ENCODE measurements at places on chromosomes 6 and 20.

GRCh38 chr20:20188647-20189046 is 136.3 kb downstream of the CFAP61 start:
- DNase-seq, result no peak

DNA sequence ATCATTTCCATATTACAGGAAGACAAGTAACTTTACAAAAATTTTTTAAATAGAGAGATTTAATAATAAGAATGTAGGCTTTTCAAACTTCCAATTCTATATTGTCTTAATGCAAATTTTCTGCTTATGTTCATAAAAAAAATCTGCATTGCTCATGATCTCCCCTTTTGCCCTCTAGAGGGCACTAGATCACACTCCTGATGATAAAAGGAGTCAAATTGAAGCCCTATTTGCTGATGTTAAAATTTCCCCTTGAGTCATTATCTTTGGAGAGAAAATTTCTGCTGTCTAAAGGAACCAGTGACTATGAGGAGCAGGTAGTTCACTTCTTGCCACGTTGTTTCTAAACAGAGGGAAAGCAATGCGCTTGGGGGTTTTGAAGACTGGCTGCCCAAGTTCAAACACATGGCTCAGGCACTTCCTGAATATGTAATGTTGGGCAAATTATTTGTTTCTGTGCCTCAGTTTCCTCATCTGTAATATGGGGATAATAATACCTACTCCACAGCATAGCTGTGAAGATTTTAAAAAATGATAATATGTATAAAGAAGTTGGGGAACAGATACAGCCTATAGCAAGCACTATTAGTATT is 874.2 kb downstream of the TFAP2A start:
- DNase-seq, result peak; percentile 25

- DNase-seq, result no peak
Observed at GRCh38 chr6:41887331-41887751, 7.8 kb downstream of the USP49 start.

- DNase-seq, result peak; percentile 41
Observed at GRCh38 chr6:71107911-71108420, 151.1 kb upstream of the B3GAT2 start.

DNA sequence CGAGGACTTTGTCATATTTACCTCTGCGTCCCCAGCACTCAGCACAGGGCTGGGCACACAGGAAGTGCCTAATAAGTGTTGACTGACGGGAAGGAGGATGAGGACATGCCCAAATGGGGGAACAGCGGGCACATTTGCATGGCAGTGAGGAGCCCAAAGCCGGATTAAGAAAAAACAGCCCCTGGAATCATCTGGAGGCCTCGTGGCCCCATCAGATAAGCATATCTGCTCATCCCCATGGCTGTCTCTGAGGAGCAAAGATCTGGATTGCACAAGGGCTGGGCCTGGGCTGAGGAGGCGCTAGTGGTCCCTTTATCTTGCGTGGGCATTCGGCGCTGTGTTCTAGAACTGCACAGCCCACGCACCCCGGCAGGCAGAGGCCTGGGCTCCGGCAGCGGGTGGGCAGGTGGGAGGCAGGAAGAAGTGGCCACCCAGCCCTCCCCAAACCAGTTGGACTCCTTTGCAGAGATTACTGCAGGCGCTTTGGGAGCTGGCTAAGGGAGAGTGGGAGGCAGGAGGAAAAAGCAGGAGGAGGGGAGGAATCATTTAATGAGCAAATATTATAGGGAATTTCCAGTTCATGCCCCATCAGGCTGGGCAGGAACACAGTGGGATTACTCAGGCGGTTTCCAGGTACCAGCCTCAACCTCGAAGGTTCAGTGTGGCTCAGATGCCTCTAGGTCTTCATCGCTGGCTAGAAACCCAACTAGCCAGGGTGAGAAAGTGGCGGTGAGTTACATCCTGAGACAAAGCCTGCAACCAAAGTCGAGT is 108.1 kb downstream of the CEBPB start:
- no peak for DNase-seq

DNA sequence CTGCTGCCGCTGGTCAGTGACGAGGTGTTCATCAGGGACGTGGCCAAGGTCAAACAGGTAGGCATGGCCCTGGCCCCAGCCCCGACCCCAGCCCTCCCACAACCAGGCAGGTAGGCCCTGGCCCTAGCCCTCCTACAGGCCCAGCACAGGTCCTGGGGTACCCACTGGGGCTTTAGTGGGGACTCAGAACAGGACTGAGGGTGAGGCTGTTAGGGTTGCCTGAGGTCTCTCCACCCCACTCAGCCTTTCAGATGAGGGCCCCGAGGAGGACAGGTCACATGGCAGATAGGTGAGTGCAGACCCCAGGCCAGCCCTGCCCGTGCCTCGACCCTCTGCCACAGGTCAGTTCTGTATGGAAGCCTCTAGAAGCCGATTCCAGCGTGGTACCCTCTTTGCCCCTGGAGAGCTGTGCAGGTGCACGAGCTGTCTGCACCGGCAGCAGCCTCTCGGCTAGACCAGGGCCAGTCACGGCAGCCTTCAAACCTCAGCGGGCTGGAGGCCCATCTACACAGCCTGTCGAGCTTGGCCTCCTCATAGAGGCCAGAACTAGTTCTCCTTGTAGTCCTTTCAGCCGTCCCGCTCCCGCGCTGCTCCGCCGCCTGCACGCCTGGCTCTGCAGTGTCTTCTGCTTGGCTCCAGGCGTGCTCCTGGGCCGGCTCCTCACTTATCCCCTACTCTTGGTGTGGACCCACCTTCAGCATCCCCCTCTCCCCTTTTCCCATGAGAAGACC is 35.5 kb downstream of the PYGB start:
- DNase-seq, result no peak

DNA sequence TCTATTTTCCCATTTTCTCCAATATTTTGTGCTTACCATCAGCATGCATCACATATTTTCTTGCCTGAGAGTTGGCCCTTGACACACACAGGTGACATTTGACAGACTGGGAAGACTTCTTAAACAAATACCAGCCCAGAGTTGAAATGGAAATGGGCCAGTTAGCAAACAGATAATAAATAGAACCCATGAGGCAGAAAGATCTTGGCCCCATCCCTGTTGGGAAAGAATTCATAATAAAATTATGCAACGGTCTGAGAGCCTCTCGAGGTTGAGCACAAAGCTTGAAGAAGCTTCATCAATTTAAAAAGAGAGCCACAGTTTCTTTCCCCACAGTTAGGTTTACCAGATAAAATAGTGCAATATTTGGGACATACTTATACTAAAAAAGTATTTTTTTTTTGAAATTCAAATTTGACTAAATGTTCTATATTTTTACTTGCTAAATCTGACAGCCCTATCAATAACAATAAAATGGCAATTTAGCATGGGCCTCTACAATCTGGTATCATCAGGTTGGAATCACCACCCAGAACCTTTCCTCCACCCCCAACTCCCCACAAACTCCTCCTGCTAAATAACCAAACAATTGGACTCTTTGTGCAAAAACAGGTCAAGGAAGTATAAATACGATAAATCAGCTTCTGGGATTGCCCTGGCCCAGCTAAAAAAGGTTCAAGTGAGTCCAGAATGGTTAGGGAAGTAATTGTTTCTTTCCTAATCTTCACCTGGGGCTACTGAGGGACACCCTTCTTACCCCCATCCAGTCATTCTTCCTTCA is 129.8 kb downstream of the CD164 start:
- DNase-seq, result no peak

DNA sequence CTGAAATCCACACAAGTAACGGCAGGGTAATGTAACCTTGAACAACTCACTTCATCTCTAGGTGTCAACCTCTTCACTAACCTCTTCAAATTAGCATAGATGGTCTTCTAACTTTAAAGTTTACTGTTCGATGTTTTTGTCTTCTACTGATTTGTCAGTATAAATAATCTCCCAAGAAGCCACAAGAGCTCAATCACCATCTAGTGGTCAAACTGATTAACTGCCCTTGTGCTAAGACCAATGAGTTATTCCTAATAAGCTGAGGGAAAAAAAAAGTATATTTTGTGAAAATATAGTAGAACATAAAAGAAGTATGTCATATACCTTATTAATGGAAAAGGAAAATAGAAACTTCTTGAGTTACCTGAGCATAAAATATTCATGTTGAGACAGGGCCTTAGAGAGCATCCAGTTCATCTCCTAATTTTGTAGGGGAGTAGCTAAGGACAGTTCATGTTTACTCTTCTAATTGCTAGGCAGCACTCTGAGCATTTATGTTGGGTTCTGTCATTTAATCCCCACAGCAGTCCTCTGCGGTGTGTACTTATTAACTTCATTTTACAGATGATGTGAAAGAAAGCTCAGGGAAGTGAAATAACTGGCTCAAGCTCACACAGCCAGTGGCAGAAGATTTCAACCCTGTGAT is 317.1 kb downstream of the ESR1 start:
- peak; percentile 1 for DNase-seq

- DNase-seq, result no peak
Observed at GRCh38 chr6:91299544-91300491, 712.9 kb upstream of the MAP3K7 start.

GRCh38 chr6:83605517-83605916 is 93.2 kb downstream of the PRSS35 start:
- no peak for DNase-seq

DNA sequence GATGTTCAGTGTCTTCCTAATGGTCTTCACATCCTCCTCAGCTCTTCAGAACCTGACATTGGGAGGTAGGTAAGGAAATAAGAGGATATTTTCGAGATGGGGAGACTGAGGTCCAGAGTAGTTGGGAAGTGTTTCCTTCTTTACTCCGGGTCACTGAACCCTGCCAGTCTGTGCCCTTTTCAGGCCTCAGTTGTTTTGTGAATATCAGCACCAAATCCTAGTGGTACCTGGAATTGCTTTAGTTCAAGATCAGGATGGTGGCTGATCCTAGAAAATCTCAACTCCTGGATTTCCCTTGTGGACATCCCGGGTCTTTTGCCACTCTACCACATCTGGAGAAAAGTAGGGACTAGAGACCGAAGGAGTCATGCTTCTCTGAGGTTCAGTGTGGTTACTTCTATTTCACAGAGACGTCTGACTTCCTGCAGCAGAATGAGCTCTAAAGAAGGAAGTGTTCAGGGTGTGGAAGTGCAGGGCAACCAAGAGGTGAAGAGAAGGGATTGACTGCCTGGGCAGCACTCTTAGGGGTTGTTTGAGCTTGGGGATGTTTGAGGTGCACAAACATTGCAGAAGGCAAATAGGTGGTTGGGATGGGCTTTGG is 995 bp downstream of the STK4 start:
- DNase-seq, result no peak

- no peak for DNase-seq
Observed at GRCh38 chr6:47235964-47236760, 73.5 kb downstream of the TNFRSF21 start.

GRCh38 chr6:836276-836853 is 143.4 kb upstream of the EXOC2 start:
- no peak for DNase-seq

DNA sequence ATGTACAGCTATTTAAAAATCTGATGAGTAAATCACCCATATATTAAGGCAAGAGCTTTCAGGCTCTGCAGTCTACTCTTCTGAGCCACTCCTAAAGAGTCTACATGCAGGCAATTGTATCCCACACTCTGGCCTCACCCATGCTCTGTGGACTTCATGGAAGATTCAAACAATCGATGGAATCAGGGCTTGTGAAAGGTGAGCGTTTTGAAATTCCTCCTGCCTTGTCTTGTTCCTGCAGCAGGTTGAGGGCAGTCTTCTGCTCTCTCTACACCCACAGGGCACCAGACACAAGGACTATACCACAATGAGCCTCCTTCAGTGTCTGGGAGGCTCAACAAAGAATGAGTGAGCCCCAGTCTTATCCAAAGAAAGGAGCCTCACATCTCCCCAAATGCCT is 51.1 kb downstream of the TBC1D7 start:
- no peak for DNase-seq

DNA sequence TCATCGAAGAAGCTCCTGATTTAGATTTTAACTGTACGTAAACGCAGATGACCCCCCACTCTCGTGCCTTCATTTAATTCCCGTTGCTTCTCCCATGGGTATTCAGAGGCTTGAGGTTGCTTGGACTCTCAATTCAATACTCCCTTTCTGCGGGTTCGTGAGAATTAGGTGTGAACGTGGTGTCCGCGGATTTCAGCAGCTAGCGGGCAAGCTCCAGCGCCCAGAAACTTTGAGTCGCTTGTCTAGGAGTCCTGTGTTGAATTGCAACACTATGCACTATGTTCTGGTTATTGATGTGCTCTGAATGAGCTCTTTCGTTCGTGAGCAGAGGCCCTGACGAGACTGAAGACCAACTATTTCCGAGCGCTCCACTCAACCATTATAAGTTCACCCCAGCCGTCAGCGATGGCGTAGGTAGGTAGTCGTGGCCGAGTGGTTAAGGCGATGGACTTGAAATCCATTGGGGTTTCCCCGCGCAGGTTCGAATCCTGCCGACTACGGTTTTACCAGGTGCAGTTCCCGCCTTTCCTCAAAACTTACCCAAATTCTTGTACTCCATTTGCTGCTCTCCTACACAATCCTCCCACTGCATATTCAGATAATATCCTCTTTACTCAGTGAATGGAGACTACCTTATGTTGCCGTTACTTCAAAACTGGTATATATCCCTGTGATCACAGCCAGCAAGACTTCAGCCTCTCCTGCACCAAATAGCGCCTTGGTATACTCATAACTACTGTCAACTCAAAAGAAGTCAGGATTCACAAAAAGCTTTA is 72.6 kb upstream of the ZNF184 start:
- DNase-seq, result no peak

- DNase-seq, result no peak
Observed at GRCh38 chr6:81937296-81937937, 184.9 kb upstream of the TENT5A start.

DNA sequence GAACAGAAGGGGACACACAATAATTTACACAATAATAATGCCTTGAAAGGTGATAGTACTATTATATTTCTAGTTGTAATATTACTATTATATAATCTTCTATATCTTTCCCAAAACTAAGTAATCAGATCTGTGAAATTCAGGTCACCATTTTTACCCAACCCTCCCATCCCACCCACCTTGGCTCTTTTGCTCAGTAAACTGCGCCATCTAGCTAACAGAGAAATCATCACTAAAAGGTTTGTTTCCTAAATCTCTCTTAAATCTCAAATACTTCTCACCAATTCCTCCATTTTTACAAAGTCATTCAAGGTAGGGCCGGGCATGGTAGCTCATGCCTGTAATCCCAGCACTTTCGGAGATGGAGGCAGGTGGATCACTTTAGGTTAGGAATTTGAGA is 83.4 kb downstream of the CDK19 start:
- DNase-seq, result no peak

- DNase-seq, result no peak
Observed at GRCh38 chr20:10297223-10297622, 78.6 kb downstream of the SNAP25 start.

DNA sequence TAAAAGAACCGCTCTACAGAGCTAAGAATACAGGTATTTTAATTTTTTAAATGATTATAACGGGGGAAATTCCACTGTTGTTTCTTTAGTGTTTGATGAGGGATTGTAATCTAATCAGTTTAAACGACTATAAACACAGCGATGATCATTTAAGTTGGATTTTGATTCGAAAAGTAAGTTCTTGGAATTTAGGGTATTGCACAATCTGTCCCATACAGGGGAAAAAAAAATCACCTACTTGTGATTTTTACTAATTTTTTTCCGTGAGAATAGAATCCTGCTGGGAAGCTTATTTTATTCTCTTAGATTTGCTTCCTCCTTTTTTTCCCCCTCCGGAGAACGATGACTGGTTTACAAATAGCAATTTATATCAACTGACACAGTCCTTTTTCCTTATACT is 108.0 kb downstream of the LAMA2 start:
- no peak for DNase-seq
